Osteocyte (in vitro differentiated cells): ENCODE measurements at places on chromosomes 6 and 20.

GRCh38 chr20:15925376-15925775, 647.9 kb downstream of the KIF16B start:
- DNase-seq: no peak

DNA sequence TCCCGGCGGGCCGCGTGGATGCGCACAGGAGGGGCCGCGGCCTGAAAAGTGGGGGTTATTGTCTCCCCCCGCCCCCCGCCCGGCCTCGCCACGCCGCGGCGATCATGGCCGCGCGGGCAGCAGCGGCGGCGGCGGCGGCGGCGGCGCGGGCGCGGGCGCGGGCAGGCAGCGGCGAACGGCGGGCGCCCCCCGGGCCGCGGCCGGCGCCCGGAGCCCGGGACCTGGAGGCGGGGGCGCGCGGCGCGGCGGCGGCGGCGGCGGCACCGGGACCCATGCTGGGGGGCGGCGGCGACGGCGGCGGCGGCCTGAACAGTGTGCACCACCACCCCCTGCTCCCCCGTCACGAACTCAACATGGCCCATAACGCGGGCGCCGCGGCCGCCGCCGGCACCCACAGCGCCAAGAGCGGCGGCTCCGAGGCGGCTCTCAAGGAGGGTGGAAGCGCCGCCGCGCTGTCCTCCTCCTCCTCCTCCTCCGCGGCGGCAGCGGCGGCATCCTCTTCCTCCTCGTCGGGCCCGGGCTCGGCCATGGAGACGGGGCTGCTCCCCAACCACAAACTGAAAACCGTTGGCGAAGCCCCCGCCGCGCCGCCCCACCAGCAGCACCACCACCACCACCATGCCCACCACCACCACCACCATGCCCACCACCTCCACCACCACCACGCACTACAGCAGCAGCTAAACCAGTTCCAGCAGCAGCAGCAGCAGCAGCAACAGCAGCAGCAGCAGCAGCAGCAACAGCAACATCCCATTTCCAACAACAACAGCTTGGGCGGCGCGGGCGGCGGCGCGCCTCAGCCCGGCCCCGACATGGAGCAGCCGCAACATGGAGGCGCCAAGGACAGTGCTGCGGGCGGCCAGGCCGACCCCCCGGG, 637 bp downstream of the ARID1B start:
- DNase-seq: peak; percentile 88

- no peak for DNase-seq
Observed at GRCh38 chr20:50455656-50456451, 54.3 kb upstream of the PTPN1 start.

DNA sequence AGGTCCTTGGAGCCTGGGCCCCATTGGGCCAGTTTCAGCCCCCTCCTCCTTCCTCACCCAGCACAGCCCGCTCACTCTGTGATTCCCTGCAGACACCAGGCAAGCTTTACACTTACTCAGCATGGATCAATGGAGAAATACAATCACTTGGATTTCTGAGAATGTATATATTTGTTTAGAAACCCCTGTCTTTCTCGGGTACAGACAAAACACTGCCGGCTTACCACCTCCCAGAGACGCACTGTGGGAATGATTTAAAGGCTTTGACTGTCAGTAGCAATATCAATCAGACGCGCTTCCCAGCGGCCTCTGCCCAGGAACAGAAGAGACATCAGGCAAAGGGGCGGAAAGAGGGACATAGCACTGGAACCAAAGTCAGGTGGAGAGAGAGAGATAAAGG, 186.5 kb downstream of the MAFB start:
- DNase-seq: no peak

DNA sequence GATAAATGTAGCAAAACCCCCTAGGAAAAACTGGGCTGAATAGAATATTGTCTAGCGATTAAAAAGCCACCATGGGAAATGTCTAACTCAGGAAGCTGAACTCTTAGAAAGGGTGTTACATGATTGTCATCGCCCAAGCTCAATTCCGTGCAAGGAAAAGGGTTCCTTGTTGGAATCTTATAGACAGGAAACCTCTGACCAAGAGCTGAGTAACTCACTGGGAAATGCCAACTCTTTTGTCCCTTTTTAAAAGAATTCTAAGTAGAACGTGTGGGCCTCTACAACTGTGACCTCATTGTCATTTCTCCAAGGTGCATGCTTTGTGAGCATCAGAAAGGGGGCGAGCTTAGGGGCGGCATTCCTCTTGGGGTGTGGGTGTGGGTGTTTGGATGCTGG, 88.1 kb downstream of the SYNJ2 start:
- no peak for DNase-seq

DNA sequence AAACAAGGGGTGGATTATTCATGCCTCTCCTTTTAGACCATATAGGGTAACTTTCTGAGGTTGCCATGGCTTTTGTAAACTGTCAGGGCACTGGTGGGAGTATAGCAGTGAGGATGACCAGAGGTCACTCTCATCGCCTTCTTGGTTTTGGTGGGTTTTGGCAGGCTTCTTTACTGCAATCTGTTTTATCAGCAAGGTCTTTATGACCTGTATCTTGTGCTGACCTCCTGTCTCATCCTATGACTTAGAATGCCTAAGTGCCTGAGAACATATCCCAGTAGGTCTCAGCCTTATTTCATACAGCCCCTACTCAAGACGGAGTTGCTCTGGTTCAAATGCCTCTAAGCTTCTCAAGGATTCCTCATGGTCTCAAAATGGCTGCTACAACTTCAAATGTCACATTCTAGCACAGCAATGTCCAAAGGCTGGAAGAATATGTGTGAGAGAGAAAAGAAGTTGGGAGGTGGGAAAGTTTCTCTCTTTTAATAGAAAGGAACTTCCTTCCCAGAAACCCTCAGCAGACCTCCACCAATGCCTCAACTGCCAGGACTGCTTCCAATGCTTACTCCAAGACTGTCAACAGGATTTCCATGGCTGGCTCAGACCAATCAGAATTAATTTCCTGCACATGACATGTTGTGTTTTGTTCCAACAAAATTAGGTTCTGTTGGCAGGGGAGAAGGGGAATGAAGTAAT, 46.6 kb upstream of the SLC9A8 start:
- no peak for DNase-seq

GRCh38 chr6:14312587-14312986, 195.0 kb downstream of the CD83 start:
- no peak for DNase-seq

- DNase-seq: peak; percentile 87
Observed at GRCh38 chr20:36465109-36466080, 75.9 kb upstream of the MYL9 start.

GRCh38 chr6:20879526-20879925, 345.3 kb downstream of the CDKAL1 start:
- no peak for DNase-seq

GRCh38 chr20:50015993-50016770, 33.4 kb downstream of the SNAI1 start:
- no peak for DNase-seq

GRCh38 chr6:83310046-83310445, 116.9 kb downstream of the RWDD2A start:
- no peak for DNase-seq

DNA sequence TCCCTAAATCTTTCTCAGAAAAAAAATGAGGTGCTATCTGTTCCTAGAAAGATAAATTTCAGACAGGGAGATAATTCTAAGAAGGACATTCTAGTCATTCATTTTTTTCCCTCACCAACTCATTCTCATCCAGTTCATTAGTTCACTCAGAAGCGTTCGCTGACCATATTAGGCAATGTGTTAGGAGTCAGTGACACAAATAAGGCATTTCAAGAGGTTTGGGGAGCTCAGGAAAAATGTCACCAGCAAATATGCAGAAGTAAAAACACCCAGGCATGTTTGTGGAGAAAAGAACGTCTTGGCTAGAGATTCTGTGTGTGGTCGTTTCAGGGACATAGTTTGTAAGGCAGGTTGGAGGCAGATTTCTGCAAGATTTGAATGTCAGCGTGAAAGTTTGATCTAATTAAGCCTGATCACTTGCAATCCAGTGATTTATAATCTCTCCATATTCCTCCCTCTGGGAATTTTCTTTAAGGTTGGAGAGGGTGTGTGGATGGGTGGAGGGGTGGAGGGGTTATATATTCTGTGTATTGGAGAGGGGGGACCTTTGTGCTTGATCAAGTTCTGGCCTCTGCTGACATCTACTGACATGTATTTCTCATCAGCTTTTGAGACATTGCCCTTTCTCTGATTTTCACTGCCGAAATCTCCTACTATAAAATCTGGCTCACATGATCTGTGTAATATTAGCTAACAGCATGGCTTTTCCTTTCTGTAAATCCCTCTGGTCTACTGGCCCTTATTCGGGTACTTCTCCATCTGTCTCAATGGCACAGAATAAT, 3.6 kb downstream of the MYCT1 start:
- DNase-seq: no peak

GRCh38 chr20:64024141-64024990, 11.6 kb upstream of the C20orf204 start:
- no peak for DNase-seq

DNA sequence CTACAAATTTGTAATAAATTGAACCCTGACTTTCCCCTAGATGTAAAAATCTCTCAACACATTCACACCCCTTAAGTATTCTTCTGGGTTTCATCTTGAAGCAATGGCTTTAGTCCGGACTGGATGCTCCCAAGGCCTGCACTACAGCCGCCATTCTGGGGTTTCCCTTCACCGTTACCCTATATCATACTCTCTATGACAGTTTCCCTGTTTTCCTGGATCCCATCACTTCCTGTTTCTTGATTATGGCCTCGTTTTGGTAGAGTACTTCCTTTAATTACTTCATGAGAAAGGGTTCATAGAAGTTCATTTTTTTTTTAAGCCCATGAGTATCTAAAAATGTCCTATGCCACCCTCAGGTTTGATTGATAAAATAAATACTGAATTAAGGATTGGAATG, 11.7 kb downstream of the FIG4 start:
- DNase-seq: no peak

DNA sequence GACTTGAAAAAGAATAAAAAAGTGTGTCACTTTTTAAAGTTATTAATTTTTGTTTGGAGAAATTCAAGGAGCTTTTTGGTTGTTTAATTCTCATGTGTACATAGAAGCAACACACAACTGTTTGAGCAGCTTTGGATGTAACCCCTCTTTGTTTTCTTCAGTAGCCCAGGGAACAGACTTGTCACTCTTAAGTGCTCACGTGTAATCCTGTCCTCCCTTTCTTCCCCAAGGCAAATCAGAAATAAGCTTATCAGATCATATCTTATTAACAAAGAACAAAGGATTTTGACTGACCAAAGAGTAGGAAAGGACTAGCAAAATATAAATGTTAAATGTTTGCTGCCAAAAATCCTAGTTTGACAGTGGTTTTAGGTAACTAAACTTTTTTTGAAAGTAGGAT, 7.3 kb upstream of the FLRT3 start:
- DNase-seq: no peak

DNA sequence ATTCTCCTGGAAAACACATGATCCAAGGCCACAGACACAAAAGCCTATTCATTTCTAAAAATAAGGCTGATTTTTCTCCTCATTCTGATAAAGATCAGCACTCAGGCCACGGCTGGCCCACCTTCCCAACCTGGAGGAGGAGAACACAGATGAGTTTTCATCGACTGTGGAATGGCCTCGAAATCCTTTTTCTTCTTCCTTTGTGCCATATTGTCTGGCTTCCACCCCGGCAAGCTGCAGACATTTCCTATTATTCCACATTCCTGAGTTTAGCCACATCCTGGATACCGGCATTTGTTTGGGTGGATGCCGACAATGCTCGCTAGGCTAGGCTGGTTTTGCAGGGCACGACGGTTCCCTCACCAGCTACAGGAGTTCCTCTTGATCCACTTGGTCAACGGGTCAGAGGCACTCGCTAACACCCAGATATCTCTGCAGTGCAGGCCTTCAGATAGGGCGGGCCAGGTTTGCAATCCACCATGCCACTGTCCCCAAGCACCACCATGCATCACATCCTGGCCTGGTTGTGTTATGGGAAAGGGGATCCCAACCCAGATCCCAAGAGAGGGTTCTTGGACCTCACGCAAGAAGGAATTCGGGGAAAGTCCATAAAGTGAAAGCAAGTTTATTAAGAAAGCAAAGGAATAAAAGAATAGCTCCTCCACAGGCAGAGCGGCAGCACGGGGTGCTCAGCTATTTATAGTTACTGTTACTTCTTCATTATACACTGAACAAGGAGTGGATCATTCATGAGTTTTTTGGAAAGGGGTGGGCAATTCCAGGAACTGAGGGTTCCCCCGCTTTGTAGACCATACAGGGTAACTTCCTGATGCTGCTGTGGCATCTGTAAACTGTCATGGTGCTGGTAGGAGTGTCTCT, 4.2 kb upstream of the CTSZ start:
- DNase-seq: peak; percentile 83
